Dorsolateral prefrontal cortex (tissue), 122 donors: ENCODE measurements at places on chromosomes 2 and 18.

DNA sequence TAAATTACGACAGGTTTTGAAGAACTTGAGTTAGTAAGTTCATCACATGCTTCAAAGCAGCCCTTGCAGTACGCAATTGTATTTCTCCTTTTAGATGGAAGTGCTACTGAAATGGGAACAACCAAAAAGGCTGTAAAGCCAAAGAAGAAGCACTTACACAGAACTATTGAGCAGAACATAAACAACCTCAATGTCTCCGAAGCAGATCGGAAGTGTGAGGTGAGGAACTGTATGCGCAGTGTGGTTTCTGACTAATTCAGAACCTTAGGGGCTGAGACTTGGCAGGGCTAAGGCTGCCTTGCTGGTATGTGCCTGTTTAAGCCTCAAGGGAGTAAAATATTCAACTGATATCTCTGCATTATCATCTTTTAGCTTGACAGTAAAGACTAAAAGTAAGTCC lies 8.4 kb downstream of the NCAPH start:
- no peak for DNase-seq

GRCh38 chr2:232744963-232745362 lies 31.4 kb downstream of the KCNJ13 start:
- DNase-seq = no peak

- no peak for DNase-seq
Observed at GRCh38 chr2:74917702-74918619, 40.5 kb upstream of the POLE4 start.

GRCh38 chr2:74843433-74843832 lies 9.5 kb downstream of the HK2 start:
- DNase-seq = no peak

DNA sequence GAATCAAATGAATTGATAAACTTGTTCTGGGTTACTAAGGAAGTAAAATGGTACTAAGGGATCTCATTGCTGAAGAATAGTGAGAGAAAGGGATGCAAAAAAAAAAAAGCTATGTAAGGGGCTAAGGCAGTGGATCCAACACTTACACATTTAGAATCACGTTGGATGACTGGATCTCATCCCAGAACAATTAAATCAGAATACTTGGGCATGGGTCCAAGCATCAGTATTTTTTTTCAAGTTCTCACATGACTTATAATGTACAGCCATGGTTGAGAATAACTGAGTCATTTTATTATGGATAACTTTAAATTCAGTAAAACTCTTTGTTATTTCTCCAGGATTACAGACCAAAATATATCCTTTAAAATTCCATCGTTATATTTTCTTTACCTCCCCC lies 8.5 kb downstream of the DSC1 start:
- DNase-seq = no peak
